HS-27A (cell line): ENCODE measurements at places on chromosomes 2 and 18.

GRCh38 chr2:160075171-160075570, 12.8 kb upstream of the PLA2R1 start:
- peak; percentile 23 for DNase-seq

DNA sequence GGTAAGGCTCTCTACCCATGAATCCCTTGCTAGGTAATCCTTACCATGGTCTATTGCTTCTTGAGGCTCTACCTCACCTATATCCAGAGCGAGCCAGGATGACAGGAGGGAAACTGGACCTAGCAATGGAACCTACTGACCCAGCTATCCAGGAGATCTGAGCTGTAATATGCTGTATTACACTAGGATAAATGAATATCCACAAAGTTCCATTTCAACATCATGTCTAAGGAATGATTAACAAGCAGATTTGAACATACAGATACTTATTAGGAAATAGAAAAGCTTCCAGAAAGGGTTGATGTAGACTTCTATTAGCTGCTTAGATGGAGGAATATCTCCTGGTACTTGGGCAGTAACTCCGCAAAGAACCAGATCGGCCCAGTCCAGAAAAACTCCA, 110.1 kb downstream of the BAZ2B start:
- DNase-seq: no peak

DNA sequence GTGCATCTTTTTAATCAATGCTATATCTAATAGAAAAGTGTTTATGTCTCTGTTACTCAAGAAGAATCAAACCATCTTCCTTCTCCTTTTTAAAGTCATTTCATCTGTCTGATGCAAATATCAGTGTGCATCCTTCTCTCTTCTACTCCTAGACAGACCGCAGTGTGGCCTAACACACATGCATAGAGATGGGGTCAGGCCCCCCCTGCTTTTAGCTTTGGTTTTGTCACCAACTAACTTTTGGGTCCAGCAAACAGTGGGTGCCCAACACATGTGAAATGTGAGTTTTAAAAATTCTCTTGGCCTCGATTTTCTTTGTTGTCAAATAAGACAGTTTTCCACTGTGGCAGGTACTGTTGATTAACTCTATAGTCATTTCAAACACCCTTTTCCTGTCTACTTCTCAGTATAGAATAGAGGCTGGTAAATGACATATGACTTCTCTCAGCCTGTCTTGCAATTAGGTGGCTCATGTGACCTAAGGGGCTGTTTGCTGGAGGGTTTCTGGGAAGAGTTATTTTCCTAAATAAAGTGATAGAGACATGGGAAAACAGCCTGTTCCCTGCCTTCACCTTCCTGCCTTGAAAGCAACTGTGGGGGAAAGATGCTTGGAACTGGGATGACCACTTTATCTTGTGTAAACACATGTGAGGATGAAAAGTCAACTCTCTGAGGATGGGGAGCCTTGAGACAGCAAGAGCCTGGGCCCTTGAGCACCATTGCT, 65.7 kb upstream of the DARS1 start:
- no peak for DNase-seq

GRCh38 chr2:63538390-63538789, 49.9 kb downstream of the WDPCP start:
- DNase-seq: no peak

DNA sequence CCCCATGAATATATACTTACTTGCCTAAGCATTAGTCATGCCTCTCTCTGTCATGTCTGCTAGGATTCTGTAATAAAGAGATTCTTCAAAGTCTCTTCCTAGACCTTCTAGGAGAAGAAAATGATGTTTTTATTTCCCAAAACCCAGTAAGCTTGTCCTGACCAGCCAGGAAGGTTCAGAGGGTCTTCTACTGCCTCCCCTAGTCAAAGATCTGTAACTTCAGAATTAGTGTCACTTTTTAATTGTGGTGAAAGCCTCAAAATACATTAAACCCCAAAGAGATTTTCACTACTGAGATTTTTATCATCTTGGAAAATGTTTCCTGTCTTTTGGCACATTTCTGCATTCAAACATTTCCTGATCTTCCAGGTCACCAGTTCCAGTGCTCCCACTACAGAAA, 232.9 kb upstream of the STK17B start:
- no peak for DNase-seq

GRCh38 chr18:778194-778927, 33.7 kb downstream of the YES1 start:
- no peak for DNase-seq

DNA sequence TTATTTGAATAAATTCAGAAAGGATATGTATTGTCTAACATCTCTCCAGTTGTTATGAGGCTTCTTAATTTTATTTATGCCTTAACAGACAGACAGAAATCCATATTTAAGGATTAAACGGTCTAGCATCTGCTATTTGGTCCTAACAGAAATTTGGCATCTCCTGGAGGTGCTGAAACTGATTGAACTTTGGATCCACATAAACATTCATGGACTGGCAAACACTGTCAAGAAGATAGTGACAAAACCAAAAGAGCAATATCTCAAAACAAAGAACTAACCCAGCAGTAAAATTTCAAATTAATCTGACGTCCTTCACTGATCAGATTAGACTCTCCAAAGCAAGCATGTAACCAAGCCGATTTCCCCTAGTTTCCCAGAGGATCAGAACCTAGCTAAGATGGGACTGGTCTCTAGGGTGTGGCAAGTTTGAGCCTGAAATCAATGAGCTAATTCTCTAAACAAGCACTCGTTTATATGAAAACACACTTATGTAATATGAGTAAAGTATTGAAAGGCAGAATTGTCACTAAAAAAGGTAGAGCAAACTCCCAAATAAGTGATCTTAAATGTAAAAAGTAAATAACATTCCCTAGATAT, 139.5 kb downstream of the NOL4 start:
- DNase-seq: no peak

DNA sequence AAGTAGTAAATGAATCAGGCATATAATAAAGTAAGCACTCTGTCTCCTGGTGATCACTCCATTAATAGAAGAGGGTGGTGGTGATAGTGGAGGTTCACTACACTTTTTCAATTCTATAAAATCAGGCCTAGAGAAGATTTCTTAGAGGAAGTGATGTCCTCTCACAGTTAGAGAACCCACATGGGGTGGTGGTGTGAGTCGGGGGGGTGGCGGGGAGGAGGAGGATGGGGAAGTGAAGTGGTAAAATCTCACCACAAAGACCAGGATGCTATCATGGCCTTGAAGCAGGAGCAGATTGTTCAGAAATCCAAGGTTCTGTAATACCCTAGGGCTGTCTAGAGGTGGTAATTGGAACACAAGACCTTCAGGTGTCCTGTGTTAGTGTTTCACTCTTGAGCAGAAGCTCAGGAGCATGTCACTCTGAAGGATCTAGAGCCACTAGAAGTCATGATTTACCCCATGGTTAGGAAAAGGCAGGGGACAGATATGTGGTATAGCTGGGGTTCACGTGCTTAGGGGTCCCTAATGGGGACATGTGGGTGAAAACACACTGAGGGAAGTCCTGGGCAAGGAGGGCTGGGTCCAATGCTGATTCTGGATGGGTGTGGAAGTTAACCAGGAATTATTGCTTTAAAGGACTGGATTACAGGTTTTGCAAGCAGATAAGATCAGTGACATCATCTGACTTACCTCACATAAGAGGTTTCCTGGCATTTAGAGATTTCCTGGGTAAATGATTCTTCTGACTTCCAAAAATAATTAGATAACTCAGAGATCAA, 31.0 kb downstream of the RNF125 start:
- DNase-seq: no peak

DNA sequence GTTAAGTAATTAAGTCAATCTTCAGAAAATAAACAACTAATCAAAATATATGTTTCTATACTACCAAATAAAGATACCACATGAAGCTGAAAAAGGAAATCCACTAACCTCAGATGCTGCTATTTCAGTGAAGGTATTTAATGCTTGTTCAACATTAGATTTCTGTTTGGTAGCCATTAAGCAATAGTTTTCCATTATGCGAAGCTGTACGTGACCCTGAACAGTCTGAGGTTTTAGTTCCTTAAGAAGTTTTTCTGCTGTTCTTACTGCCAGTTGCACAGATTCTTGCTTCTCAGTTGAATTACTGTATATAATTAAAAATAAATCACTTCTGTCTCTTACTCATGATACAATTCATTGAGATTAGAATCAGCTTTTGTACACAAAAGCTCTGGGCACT, 65.4 kb downstream of the TTC21B start:
- no peak for DNase-seq

GRCh38 chr2:232466221-232466620, 10.3 kb downstream of the ALPI start:
- no peak for DNase-seq

DNA sequence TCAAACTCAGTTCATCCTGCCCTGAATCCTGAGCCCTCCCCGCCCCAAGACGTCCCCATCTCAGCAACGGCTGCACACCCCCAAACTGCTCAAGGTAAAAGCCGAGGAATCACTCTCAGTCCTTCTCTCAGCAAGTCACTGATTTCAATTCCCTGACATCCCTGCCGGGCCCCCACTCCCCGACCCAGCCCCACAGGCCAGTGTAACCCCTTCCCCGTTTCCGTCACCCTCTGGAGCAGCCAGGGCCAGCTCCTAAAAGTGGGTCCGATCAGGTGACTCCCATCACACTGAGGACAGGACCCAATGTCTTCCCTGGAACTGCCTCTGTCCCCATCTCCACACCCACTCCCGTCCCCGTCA, 20.5 kb downstream of the SNORC start:
- no peak for DNase-seq

GRCh38 chr2:232761301-232761907, 15.0 kb downstream of the KCNJ13 start:
- no peak for DNase-seq

GRCh38 chr2:86176597-86176996, 18.7 kb downstream of the IMMT start:
- no peak for DNase-seq

- DNase-seq: peak; percentile 62
Observed at GRCh38 chr2:121721926-121722325, 14.7 kb downstream of the NIFK start.

DNA sequence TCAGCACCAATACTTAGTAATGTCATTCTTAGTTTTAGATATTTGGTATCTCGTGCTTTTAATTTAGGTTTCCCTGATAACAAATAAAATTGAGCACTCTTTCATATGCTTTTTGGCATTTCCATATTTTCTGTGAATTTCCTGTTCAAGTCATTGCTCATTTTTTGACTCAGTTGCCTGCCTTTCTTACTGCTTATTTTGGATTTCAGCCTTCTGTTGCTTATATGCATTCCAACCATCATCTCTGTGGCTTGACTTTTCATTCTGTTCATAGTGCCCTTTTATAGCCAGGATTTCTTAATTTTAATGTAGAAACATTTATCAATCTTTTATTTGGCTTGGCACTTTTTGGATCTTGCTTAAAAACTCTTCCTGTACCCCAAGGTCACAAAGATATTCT, 14.5 kb upstream of the KIF3C start:
- no peak for DNase-seq

GRCh38 chr2:109609352-109610024, 4.3 kb downstream of the SEPTIN10 start:
- peak; percentile 81 for DNase-seq

DNA sequence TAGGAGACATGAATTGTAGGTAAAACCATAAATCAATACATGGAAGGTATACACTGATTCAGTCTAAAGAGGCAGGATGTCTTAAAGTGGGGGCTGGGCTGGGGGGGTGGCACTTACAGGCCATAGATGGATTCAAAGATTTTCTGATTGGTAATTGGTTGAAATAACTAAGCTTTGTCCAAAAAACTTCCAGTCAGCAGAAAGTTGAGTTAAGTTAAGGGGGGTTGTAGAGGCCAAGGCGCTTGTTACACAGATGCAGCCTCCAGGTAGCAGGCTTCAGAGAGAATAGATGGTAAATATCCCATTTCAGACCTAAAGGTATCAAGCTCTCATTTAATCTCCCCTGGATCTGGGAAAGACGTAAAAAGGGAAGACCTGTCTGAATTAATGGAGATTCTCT, 233.6 kb upstream of the NRXN1 start:
- DNase-seq: no peak

DNA sequence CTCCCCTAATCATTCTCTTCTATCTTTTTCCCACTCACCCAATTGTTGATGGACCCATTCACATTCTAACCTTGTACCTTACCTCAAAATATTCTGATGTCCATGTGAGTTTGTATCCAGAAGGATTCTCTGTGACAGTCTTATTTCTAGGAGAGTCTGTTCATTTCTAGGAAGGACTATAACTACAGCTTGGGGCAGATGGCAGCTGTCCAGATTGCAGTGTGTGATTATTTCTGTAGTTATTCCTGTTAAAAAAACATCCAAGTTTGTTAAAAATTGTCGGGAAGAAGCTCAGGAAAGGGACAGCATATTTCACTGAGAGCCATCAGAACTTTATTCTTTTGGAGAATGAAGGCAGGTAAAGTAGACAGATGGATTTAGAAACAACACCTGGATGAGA, 142.6 kb downstream of the RAPGEF4 start:
- no peak for DNase-seq

DNA sequence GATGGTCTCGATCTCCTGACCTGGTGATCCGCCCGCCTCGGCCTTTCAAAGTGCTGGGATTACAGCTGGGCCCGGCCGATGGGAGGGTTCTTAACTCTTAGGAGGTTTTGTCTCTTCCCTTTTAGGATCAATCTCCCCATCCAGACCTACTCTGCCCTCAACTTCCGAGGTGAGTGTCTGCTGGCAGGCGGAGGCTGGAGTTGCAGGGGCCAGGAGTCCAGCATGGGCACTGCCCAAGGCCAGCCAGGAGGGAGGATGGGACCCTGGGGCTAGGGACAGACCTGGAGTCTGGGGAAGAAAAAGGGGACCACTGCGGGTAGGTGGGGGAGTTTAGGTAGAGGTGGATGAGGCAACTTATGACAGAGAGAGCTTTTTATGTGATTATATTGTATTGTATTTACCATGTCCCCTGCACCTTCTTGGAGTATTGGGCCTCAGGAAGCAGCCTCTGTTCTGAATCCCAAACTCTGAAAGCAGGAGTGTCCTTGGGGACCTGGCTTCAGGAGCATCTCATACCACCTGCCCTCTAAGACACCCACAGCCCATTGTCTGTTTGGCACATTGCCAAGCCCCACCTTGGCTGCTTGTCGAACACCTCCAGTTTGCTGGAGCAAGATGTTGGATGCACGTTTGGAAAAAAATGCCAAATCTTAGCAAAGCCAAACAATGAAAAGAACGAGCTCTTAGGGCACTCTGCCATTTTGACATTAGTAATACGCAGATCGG, 5.6 kb downstream of the DES start:
- no peak for DNase-seq

- DNase-seq: no peak
Observed at GRCh38 chr2:98827625-98828368, 96.9 kb upstream of the MGAT4A start.

DNA sequence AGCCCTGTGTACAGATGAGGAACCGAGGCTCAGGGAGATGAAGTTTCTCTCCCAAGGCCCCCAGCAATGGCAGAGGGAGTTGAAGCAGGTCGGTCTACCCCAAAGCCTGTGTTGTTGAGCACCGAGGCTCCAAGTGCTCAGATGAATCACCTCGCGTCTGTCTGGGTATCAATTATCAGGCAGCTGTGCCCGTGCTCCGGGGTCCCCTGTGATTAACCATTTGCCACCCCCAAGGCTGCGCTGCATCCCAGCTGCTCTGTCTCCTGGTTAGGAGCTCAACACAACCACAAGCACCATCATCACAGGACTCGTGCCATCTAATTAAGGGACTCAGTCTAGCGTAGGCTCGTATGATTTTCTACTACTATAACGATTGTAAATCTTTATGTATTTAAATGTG, 27.1 kb downstream of the LIPG start:
- no peak for DNase-seq

GRCh38 chr2:31241625-31242270, 7.8 kb downstream of the EHD3 start:
- no peak for DNase-seq

GRCh38 chr2:217802266-217802665, 200.5 kb downstream of the TNS1 start:
- DNase-seq: no peak

GRCh38 chr2:189798312-189799029, 14.2 kb downstream of the PMS1 start:
- DNase-seq: no peak
